ENCODE measurements at places on chromosomes 7 and 10.

GRCh38 chr10:26044141-26044749 lies 110.2 kb downstream of the MYO3A start:
- DNase-seq, result no peak

DNA sequence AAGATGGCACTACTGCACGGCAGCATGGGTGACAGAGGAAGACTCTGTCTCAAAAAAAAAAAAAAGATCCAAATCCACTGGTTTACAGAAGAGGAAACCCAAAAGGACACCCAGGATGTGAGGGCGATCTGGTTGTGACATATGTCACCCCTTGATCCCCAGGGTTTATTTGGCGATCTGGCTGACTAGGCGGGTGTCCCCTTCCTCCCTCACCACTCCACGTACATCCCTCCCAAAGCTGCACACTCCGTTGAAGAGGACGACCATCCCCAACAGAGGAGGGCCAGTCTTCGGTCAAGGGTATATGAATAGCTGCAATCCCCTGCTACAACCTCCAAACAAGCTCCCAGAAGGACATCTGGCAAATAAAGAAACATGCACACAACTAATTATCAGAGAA lies 111.6 kb downstream of the HTR5A start:
- no peak for DNase-seq

DNA sequence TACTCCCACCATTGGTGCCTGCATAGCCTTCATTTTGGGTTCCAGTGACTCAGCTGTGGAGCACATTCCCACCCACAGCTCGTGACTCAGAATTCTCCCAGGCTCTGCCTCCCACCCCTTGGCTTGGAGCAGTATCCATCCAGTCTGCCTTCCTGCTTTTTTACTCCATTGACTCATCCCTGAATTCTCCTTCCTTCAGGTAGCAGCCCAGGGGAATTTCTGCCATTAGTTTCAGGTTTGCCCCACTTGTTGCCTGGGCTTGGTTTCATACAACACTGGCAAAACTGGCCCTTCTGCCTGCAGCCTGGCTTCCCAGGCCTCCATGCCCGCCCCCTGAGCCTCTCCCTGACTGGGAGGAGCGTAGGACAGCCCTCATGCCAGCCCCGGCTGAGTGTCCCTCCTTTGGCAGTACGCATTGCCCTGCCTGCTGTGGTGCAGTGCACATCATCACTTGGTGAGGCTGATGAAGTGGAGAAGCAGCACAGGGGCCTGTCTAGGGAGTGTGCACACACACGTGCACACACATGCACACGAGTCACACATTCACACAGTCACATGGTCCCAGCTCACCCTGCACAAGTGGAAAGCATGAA lies 55.0 kb downstream of the SNX10 start:
- DNase-seq, result no peak

GRCh38 chr10:105259201-105259600 lies 618.1 kb downstream of the SORCS3 start:
- no peak for DNase-seq

Measured in H1 (cell line).